ENCODE measurements at places on chromosomes 12 and 14. TPM values are rescaled to one million over a fixed set of nuclear protein-coding genes. Genes with fewer than 3 reads are reported as not detected.

- no peak for DNase-seq
These were observed 4.1 kb downstream of the ISCU start for GRCh38 chr12:108566452-108566851.

DNA sequence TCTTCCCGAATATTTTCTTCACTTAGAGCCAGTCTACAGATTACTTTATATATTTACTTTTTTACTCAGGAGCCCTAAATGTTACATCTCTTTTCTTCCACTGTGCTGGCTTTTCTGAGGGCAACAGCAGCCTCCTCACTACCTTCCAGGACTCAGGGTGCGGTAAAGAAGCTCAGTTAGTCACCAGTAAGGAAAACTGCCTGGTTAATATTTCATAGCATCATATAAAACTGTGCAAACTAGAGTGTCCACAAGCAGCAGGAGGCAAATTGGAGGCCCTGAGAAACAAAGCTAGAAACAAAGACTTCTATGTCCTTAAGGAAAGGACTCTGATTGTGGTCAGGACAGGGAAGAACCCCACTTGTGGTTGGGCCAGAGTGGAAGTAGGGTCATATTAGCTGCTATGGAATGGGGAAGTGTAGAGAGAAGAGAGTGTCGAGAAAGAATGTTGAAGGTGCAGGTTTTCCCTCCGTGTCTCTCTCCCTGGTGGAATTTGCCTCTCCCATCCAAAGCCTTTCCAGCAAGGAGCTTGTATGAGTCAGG, 220.1 kb downstream of the SLC15A4 start:
- DNase-seq: no peak

- no peak for DNase-seq
These were observed 240.2 kb upstream of the CLEC14A start for GRCh38 chr14:38496092-38496491.

Gene TTC7B
- 1.2 TPM for polyA plus RNA-seq

Gene MFAP5
- not detected for polyA plus RNA-seq

DNA sequence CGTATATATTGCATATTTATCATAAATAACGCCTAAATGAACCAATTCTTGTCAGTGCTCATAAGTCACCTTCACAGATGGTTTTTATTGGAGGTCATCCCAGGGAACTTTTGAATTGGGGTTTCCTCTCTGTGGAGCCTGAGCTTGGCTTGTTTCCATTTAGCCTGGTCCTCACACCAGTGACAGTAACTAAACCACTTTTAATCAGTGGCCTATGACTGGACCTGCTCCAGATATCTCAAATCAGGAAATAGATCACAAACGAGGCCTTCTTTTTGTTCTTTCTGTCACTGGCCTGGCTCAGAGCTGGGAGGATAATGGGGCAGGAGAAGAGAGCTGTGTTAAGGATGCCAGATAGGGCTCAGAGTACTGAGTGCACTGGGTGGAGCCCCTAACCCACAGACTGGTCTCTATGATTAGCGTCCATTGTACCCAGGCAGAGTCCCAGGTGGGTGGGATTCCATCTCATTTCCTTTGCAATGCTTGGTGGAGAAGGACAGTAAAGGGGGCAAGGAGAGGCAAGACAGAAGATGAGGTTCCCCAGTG, 92.4 kb downstream of the NUAK1 start:
- no peak for DNase-seq

Gene RASSF9
- not detected for polyA plus RNA-seq

DNA sequence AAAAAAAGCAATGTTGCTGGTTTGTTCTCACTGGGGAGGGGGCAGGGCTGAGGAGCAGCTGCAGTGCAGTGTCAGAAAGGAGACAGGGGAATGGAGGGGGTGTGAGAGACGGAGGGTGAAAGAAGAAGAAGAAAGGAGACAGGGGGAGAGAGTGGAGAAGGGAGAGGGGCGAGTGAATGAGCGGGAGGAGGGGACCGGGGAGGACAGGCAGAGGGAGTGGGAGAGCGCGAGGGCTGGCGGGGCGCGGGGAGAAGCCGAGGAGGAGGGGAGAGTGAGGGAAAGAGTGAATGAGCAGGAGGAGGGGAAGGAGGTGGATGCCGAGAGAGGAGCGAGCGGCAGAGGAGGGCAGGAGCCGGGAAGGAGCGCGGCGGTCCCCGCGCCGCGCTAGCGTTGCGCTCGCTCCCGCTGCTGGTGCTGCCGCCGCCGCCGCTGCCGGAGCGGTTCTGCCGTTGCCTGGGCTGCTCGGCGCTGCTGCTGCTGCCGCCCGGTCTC, at the start of gene NOVA1:
Gene NOVA1 (minus strand): TSS at position 445 of the 492 bp plus-strand sequence. CDS start 597 bp downstream, outside the sequence.
- DNase-seq: no peak

DNA sequence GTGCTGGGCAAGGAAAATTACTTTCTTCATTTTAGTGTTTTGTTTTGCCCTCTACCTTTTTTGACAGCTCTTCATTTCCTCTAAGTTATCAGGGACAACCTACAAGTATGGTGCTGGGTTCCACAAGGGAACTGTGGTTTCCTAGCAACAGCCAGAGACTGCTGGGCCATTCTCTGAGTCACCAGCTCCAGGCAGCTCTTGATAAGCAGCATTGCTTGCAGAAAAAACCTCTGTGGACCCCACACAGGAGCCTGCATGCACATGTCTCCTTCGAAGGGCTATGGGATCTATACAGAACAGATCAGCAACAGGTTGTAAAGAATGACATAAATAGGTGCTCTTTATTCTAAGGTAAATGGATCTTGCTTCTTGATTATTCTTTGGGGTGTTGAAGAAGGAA, 81.0 kb upstream of the CCDC196 start:
- no peak for DNase-seq

DNA sequence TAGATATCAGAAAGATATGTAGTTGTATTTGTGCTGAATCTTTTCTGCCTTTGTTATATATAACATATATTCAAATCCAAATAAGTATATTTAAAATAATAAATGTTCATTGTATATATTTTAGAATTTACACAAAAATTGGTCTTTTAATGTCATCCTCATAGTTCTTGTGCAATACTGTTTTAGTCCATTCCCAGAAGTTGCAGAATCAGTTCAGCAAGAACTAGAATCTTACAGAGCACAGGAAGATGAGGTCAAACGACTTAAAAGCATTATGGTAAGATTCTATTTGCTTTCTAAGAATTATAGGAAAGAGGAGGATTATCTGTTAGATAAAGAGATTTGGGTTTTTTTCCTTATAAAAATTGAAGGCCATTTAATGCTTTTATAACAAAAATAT, 51.0 kb downstream of the SCFD1 start:
- DNase-seq: no peak

DNA sequence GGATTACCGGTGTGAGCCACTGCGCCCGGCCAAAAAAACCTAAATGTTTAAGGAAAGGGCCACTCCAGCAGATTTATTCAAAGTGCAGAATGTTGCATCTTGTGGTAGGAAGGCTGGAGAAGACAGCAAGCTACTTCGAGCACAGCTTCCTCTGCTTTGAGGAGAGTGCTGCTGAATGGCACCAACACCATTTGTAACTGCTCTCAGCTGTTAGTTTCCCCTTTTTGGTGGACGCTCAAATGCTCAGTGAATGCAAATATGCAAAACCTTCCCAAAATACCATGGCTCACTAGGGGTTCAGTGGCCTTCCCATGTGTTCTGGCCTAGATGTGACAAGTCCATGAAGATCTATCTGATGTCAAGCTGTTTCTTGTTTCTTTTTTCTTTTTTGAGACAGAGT, 2.9 kb upstream of the TDRD9 start:
- DNase-seq: no peak

DNA sequence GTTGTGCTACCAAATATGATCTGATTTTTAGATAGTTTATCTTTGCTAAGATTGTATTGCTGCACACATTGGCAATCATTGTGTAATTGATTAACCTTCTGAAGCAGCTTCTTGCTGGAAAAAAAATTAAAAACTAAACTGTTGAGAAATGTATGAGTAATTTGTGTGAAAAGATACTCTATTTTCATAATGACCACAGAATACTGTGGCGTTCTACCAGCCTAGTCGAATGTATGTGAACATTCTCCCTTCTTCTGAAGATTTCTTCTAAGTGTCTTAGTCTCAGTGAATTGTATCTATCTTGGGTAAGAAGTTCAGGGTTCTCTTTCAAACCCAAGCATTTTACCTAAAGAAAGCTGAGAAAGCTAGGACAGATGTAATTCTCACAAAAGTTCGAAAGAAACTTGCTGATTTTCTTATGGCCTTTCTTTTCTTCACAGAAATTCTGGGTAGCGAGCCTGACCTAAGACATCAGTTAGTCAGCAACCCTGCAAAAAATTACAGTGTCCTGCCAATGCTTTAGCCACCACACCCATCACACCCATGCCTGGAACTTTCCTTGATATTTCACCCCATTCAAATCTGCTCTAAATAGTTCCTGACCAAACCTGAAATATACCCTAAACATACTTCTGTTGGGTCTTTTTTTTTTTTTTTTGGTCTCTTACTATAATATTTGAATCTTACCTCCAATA, 27.1 kb upstream of the C12orf71 start:
- no peak for DNase-seq

DNA sequence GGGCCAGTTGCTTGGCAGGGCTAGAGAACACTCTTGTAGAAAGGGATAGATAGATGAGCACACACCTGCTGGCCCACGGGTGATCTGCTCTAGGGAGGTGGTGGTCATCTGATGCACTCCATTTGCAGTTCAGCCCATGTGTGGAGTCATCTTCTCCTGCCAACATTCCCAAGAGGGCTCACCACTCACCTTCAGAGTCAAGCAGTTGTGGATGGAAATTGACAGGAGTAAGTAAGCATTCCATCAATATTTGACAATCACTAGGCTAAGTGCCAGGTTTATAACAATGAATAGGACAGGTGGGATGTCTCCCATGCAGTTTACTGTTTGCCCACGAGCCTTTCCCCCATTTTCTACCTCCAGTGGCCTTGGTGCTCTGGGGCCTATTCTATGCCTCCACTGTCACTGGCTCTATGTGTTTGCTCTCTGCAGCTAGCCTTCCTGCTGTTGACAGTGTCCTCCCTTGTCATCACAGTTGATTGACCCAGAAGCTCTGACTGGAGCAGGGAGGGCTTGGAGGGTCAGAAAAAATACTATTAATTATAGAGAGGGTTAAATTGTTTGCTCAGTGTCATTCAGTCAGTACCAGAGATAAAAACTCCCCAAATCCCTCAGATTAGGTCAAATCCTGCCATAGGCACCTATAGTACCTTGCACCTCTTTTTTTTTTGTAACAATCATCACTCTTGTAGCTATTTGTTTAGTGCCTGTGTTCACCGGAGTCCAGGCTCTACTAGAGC, 134.6 kb upstream of the PZP start:
- DNase-seq: no peak

DNA sequence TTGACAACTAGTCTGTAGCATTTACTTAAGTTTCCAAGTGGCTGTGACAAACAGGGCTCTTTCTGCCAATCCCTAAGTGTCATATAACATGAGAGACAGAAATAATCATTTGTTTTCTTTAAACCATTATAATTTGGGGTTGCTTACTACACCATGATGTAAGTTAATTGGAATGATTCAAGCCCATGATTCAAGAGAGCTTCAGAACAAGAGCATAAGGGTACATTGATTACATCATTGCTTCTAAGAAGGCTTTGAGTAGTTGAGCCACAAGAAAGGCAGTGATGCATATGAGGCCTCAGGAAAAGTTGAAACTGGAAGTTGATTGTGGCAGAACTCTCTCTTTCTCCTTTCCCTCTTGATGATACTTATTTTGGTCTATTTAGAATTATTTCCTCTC, 444.0 kb downstream of the CCER1 start:
- no peak for DNase-seq

DNA sequence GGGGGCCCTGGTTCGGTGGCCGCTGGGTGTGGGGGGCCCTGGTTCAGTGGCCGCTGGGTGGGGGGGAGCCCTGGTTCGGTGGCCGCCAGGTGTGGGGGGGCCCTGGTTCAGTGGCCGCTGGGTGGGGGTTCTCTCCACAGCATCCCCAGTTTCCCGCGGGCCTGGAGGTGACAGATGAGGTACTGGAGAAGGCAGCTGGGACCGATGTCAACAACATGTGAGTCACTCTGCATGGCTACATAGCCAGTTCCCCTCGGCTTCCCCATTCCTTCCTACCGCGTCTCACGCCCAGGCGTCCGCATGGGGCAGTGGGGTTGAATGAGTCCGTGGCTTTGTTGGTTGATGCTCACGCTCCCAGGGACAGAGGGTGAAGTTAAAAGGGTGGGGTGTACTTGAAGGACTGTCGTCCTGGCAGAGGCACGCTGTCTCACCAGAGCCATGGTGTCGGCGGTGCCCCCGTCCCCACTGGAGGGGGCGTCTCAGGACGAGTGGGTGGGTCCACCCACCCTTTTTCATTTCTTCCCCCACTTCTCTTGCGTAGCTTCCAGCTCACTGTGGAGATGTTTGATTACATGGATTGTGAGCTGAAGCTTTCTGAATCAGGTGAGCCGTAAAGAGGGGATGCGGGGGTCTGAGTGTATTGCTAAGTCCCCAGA, 15.6 kb downstream of the HIP1R start:
- no peak for DNase-seq

- no peak for DNase-seq
These were observed 90.6 kb upstream of the FRMD6 start for GRCh38 chr14:51561141-51561540.

DNA sequence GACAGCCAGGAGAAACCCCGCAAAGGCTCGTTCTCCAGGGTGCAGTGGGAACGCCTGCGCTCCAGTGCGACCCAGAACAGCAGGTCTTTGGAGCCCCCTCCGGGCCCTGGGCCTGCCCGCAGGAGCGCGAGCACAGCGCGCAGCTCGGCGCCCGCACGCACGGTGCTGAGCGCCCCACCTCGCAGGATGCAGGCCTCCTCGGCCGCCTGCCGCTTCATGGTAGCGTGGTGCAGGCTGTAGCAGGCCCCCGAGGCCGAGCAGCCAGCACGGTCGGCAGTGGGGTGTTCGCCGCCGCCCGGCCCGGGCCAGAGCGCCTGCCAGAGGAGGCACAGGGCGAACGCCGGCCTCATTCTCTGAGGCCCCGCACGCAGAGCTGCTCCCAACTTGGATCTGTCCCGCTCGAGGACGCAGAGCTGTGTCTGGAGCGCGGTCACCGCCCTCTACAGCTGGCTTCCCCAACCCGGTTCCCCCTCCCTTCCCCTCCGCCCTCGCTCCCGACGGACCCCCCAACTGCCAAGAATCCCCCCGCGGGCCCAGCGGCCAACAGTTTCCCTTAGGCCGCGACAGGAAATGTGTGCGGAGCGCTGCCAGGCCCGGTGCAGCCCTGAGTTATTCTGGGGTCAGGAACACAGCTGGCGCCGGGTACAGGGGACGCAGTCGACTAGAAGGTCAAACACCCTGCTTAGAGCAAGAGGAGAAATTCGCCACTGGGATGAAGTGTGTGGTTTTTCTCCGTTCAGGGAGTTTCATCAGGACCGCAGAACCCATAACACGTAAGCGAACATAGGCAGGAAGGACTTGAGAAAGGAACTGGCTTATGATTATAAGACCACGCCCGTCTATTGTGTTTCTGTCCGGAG, at the start of gene CLEC14A:
Gene CLEC14A (minus strand): TSS at position 421 of the 860 bp plus-strand sequence. CDS start 71 bp downstream, at position 350.
- no peak for DNase-seq

- DNase-seq: peak; percentile 64
These were observed 7.8 kb upstream of the DTX1 start for GRCh38 chr12:113048716-113049127.

Gene GZMB
- 1.0 TPM for polyA plus RNA-seq

- peak; percentile 52 for DNase-seq
These were observed 31.4 kb upstream of the ETV6 start for GRCh38 chr12:11618046-11618445.

All from CD14-positive monocyte (primary cell).